ENCODE measurements at places on chromosomes 2 and 18.

DNA sequence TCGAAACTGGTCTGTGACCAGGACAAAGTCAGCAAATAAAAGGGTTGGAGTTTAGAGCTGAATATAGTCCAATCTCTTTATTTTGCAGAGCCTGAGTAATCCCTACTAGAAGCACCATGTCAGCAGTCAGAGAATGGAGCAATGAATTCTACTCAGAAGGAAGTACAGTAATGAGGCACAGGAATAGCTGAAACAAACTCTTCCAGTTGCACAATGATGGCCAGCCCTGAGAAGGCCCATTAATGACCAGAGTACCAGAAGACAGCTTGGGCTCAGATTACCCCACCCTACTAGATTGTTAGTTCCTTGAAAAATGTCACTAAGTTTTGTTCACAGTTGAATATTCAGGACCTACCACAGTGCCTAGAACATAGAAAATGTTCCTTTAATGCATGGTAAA lies 40.3 kb upstream of the SCG2 start:
- DNase-seq = no peak

DNA sequence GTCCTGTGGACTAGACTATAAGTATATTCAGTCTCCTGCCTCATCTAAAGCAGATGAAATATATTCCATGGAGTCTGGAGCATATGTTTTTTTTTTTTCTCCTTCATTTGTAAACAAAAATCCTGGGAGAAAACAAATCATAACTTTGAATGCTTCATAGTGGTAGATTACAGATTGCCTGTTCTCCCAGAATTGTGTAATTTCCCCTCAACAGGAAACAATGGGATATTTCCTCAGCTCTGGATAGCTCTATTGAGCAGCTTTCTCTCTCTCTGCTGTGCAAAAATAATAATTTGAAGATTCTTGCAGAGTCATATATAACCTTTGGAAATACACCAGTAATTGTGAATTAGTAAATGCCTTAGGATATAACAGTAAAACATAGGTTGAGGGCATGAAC lies 1406.6 kb upstream of the ACVR2A start:
- no peak for DNase-seq

DNA sequence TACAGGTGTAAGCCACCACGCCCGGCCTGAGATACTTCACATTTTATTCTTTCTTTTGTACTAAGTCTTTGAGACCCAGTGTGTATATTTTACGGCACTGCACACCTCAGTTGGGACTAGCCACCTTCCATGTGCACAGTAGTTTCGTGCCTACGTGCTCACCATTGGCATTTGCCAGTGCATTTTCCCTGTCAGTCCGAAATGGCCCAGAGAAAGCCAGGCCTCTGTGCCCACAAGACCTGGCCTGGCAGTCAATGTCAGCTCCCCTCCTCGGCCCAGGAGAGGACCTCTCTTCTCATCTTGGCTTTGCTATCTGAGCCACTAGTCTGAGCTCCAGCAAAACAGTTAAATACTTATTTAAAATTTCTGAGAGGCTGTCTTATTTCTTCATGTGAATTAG lies 147.8 kb upstream of the KLHL29 start:
- DNase-seq = no peak

DNA sequence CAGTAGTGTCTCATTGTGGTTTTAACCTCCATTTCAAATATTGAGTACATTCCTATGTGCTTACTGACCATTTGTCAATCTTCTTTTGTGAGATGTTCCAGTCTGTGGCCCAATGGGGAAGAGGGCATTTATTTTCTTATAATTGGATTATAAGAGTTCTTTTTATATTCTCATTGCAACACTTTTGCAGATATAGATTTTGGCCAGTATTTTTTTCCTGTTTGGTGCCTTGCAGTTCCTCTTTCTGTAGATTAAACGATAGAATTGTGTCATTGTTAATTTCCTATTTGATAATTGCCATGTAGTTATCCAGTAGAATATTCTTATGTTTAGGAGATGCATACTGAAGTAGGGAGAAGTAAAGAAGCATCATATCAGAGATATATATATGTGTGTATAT lies 56.4 kb upstream of the CYTIP start:
- no peak for DNase-seq

GRCh38 chr2:59665021-59665420 lies 888.4 kb downstream of the BCL11A start:
- DNase-seq = no peak

DNA sequence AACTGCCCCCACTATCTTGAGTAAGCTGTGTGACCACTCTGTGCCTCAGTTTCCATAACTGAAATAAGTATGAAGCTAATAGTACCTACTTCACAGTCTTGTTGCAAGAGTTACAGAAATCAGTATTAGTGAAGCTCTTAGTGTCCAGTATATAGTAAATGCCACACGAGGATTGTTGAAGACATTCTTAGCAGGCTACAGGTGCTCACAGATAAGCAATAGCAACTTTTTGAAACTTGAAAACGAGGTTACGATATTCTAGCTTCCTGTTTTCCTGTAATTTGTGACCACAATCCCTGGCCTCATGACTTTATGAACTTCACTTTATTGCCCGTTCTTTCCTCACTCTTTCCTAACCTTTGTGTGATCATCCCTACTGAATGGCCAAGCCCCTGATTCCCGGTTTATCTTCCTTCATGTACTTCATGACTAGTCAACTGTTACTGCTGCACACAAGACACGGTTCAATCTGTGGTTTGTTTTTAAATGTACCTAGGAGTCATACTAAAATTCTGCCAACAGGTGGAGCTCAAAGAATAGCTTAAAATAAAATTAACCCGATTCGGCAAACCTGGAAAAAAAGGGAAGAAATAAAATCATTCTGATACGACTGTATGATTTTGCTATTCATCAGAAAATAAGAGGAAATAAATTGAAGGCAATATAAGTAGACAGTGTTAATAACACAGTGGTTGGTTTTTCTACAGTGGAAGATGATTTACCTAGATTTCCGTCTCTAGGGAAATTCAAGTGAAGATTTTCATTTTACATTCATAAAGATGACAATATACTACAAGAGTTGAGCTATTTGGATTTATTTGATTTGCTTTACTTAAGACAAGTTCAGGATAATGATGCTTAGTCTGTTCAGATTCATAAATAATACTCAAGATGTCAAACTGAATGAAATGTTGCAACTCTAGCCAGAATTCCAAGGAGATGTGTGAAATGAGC lies 38.1 kb upstream of the STAT1 start:
- DNase-seq = no peak

DNA sequence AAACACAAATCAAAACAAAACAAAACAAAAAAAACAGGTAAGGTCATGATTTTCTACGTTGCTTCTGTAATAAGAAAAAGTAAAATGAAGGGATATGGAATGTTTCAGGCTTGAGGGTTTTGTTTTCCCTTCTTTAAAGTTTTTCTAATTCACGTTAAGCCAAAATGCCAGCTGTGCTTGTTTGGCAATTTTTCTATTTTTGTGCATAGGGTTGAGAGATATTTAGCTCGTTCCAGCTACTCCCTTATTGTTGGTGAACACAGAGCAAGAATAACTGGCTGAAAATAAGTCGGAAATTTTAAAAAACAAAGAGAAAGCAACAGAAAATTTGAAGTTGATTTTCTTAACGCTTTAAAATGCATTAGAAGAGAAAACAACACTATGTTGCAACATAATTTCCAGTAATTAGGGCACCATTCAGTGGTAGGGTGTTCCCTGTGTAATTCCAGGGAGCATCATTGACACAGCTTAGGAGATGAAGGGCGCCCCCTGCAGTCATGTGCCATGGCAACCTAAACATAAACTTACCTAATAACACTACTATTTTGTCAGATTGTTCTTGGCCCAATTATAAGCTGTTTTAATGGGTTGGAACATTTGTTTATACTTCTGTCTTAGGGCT lies 99.5 kb downstream of the DTNA start:
- DNase-seq = peak; percentile 84

DNA sequence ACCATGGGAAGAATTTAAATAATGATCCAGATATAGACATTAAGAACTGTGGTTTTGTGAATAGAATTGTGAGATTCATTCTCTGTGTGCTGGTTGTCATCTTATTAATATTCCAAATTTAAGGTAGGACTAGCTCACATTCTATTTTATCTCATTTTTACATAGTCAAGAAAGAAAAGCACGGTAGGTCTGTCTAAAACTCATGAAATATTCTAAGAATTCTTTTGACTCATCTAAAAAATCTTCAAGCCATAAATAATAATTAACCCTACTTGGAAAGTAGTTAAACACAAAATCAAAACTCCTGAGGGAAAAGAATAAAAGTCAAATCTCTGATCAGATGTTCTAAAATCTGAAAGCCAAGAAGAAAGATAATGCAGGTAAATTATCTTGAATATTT lies 388.8 kb upstream of the CHAC2 start:
- DNase-seq = no peak

GRCh38 chr2:232798187-232798586 lies 21.8 kb upstream of the KCNJ13 start:
- no peak for DNase-seq

- no peak for DNase-seq
These were observed 12.5 kb upstream of the HNRNPLL start for GRCh38 chr2:38615237-38615636.

DNA sequence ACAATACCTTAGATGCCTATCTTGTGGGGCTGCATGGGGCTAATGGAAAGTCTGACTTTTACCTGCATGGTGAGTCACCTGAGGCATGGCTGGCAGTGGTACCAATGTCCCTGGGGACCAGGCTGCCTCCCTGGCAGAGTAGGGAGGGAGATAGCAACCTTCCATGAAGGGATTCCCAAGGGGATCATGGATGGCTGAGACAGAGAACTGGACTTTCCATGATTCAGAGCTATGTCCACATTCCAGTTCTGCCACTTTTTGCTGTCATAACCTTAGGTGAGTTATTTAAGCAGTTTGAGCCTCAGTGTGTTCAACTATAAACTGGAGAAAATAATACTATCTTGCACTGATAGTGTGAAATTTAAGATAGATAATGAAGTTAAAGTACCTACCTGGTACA lies 178.6 kb downstream of the SETBP1 start:
- no peak for DNase-seq

DNA sequence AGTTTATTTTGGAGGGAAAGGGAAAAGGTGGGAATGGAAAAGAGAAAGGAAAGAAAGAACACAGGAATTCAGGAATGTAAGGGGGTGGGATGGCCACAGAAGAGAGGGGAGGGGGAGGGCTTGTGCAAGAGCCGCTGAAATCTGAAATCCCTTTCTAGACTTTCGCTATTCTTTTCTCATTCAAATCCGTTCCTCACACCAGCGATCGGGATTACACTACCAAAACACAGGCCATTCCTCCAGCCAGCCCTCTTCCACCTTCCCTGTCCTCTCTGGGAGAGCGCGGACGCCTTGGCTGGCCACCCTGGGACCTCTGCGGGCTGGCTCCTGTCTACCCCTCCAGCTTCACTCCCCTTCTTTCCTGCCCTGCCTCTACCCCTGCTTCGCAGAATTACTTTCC lies 102.3 kb downstream of the CDCA7 start:
- DNase-seq = no peak

DNA sequence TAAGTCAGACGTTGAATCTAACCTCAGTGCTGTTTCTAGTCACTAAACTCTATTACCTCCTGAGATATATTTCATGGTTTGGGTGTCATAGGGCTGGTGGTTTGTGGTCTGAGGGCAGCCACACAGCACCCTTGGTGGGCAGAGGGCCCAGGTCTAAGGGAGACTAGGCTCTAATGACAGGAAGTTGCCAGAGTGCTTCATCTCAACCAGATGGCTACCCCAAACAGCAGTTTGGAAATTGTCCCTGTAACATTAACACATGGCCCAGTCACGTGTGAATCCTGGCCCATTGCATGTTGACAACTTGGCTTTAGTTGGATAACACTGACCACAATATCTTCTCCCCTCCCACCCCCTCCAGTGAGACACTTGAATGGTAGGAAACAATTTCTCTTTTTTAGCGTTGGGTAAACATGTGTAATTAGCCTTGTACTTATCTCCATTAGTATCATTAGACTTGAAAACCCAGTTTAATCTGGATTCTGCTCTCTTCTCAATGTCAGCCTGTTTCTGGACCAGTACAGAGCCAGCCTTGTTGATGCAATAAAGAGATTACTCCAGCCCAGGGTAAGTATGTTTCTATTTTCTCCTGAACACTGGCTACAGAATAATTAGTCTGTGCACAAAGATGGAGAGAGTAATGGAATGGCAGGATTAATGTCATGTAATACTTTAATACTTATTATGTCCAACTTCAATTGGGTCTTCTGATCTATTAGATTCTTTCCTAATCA lies 187.8 kb upstream of the SIX3 start:
- DNase-seq = no peak

DNA sequence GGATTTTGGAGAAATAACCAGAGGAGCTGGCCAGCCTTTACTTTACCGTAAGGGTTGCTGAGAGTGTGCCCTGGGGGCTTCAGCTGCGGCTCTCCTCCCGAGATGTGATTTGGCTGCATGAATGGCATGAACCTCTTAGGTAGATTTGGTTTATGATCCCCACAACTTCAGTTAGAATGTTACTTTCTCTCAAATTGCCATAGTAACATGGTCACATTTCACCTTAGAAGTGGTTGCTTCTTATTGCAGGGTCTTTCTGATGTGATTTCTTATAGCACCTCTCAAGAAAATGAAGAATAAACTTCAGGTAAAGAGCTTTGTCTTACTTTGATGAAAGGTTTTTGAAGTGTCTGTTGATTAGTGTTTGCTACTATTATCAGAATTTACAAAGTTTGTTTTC lies 5.6 kb downstream of the PLCL1 start:
- DNase-seq = no peak

DNA sequence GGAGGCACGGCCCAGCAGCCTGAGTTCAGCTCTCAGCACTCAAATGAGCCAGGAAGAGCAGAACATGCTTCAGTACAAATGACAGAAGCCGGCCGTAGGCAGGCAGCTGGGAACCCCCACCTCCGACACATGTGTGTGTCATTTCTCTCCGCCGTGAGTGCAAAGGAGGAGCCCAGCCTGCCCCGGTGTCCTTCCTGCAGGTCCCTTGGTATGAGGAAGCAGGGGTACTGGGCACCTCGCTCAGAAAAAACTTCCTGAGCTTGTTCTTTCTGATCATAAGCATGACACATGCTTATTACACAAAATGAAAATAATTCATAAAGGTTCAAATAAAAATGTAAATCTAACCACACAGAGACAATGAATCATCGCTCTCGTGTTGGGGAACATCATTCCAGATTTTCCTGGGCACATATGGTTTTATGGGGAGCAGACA lies 35.3 kb downstream of the KCNF1 start:
- DNase-seq = no peak

- no peak for DNase-seq
These were observed 36.2 kb upstream of the CNGA3 start for GRCh38 chr2:98310010-98310409.

DNA sequence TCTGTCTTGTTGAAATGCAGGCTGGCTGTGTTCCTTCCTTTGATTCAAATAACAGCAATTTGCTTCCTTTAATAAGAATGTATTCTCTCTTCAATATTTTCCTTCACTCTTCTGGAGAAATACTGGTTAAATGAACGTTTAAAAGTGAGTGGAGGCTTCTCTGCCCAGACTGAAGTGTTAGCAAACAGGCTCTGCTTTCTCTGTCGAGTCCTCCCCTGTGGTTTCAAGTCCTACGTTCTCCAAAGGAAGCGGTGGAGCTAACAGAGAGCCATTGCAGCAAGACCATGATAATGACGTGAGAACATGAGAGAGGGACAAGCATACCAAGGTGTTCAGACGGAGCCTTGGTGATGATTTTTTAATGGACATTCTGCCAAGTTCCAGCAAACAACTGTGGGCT lies 26.2 kb upstream of the PID1 start:
- no peak for DNase-seq

GRCh38 chr2:121078899-121079298 lies 206.1 kb downstream of the TFCP2L1 start:
- DNase-seq = no peak

All from testis (tissue), 5 donors.